NCI-H2081 treated with DMSO at 0.1 percent for 48 hours (cell line): ENCODE measurements at places on chromosomes 16 and 17.

GRCh38 chr17:15954222-15954621, 9.3 kb downstream of the ADORA2B start:
- no peak for DNase-seq

DNA sequence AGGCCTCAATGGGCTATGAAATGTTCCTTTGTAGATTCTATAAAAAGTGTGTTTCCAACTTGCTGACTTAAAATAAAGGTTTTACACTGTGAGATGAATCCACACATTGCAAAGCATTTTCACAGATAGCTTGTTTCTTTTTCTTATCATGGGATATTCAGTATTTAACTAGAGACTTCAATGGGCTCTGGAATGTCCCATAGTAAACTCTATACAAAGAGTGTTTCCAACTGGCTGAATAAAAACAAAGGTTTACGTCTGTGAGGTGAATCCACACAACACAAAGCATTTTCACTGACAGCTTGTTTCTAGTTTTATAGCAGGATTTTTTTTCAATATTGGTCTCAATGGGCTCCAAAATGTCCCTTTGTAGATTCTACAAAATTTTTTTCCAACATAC, 550.1 kb downstream of the KCNJ18 start:
- DNase-seq: no peak

- no peak for DNase-seq
Measured at GRCh38 chr17:44767493-44767892, 8.7 kb downstream of the ADAM11 start.

GRCh38 chr16:10972108-10972818, 27.9 kb downstream of the CLEC16A start:
- no peak for DNase-seq

GRCh38 chr17:44309472-44309871, 1.1 kb downstream of the RUNDC3A start:
- no peak for DNase-seq

DNA sequence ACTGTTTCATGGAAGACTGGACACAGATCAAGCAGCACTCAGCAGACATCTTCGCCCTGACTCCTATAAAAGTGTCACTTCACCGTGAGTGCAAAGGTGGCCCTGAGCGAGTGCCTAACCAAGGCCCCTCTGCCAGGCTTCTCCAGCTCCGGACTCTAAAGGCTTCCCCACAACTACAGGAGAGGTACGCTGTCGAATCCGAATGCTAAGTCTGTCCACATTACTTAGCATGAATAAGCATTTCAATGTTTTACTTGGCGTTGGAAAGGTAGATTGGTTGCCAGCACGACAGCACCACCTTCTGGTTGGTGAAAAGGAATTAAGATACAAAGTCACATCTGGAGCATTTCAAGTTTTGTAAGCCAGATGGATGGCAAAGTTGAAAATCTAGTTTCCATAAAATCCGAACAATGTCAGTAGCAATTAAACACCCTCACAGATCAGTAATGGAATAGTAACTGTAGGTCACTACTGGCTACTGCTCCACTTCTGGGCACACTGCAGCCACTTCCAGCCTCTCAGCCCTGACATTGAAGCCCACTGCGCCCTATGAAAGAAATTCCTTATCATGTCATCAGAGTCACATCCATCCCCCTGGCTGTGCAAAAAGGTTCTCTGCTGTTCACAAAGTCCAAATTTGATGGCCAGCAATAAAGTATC, 100.9 kb downstream of the PARN start:
- peak; percentile 25 for DNase-seq

GRCh38 chr17:31561469-31562375, 170.2 kb downstream of the RAB11FIP4 start:
- no peak for DNase-seq

DNA sequence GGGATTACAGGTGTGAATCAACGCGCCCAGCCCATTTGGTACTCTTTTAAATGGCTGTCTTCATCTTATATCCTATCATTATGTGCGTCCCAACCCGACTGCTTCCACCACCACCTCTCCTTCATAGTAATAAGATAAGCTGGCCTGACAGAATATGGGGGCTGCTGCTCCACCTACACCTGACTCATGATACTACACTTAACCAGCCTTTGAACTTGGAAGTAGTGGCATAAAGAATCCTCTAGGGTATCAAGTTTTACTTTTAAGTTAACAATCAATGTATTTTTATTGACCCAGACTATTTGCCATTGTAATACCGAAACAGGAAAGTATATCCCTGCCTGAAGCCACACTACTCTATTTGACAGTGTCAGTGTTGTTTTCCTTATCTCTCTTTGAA, 18.8 kb downstream of the PDZD9 start:
- DNase-seq: no peak

DNA sequence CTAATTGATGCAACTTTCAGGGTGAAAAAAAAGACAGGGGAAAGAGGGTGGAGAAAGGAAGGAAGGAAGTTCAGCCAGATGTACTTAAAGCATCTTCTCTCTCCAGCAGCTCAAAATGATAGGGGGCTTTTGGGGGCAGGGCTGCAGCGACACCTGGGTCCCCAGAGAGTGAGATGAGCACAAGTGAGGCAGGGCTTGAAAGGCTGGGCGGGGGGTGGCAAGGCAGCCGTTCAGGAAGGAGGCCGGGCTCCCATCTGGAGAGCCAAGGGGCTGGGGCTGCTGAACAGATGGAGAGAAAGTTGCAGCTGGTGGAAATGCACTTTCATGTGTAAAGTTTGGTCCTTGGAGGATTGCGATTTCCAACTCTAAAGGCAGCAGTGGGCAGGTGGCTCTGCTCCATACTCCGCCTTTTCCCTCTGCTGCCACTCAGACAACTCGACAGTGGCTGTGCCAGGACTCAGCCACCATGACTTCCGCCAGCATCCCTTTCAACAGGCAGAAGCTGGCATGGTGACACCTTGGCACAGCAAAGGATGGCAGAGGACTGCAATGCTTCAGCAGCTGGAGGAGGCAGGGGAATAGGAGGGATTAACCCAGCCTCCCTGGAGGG, 7.7 kb downstream of the SLC35B1 start:
- DNase-seq: no peak

DNA sequence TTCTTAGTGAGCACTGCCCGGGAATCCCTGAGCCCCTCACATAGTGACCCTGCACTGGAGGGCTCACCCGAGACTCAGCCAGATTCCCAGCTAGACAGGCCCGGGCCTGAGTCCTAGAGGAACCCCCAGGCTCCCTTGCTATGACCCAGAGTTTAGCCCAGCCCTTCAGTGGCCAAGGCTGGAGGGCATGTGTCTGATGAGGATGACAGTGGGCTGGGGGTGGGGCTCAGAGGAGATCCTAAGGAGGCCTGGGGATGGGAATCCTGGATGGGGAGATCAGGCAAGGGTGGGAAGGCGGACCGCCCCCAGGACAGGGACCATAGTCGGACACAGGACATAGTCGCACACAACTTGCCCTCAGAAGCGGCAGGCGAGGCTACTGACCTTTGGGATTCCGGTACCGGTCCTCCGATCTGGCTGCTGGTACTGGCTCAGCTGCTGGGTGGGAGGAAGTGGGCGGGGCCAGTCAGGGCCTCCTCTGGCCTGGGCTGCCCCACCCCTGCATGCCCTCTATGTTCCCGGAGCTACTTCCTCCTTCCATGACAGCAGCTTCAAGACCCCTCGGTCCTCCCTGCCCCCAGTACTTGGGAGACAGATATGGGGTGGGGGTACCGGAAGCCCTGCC, 1.1 kb downstream of the CD79B start:
- no peak for DNase-seq
